ENCODE measurements at places on chromosomes 3 and 15. TPM values are rescaled to one million over a fixed set of nuclear protein-coding genes. Genes with fewer than 3 reads are reported as not detected.

Gene NANOGP8
- total RNA-seq, result not detected

Gene CHST13
- not detected for total RNA-seq

Gene ANKRD63
- not detected for total RNA-seq

Gene KIF7
- 1.5 TPM for total RNA-seq

Gene HGD
- total RNA-seq, result not detected

- no peak for DNase-seq
Observed at GRCh38 chr15:86076468-86076867, 3.2 kb upstream of the AGBL1 start.

GRCh38 chr3:72892081-72892775, 4.4 kb downstream of the GXYLT2 start:
- DNase-seq, result no peak

GRCh38 chr3:94431876-94432570, 369.2 kb downstream of the NSUN3 start:
- no peak for DNase-seq

DNA sequence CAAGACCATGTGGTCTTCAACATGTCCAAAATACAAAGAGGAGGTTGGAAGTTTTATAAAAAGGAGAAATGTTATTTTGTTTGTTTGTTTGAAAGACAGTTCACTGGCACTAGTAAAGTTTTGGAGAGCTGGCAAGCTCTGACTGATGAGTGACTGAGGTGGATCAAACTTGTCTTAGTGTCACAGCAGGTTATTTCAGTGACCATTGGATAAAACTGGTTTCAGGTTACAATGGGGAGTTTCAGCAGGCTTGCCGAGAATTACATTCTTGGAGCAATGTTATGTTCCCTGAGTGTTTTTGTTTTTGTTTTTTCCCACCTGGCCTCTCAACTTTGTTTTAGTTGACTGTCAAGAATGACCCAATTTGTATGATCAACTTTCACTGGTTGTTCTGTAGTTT, 414.5 kb upstream of the ARHGEF26 start:
- DNase-seq, result no peak

- no peak for DNase-seq
Observed at GRCh38 chr3:105304487-105304886, 62.2 kb upstream of the ALCAM start.

DNA sequence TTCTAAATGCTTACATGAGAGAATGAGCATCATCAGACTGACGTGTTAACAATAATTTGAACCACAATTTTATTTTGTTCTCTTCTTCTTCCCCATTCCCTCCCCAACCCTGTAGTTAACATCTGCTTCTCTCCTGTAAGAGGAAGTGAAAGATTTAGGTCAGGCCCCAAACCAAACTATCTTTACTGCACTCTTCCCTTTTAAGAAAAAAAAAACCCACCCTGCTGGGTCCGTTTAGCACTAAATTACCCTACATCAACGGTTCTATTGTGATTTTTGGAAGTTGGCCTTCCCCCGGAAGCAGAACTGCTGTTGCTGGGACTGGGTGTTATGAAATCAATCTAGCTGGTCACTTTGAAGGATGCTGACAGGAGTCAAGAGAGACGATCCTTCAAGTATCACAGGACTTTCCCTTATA, 49.4 kb downstream of the NFKBIZ start:
- DNase-seq, result no peak

- DNase-seq, result no peak
Observed at GRCh38 chr3:14547693-14548092, 7.6 kb upstream of the GRIP2 start.
